ENCODE measurements at places on chromosomes 6 and 20. TPM values are rescaled to one million over a fixed set of nuclear protein-coding genes. Genes with fewer than 3 reads are reported as not detected.

Gene ACOT13
- total RNA-seq = 10.4 TPM

Gene LHFPL5
- total RNA-seq = not detected

Gene LKAAEAR1
- not detected for total RNA-seq

Gene LRP11
- total RNA-seq = 39.4 TPM

Gene CNR1
- total RNA-seq = 14.4 TPM

Gene COL19A1
- not detected for total RNA-seq

Gene CDH4
- under 0.01 TPM for total RNA-seq

Gene DACT2
- total RNA-seq = 3.9 TPM

Gene BPIFB1
- total RNA-seq = not detected

Gene TTK
- 0.19 TPM for total RNA-seq

Gene FAM217A
- not detected for total RNA-seq

DNA sequence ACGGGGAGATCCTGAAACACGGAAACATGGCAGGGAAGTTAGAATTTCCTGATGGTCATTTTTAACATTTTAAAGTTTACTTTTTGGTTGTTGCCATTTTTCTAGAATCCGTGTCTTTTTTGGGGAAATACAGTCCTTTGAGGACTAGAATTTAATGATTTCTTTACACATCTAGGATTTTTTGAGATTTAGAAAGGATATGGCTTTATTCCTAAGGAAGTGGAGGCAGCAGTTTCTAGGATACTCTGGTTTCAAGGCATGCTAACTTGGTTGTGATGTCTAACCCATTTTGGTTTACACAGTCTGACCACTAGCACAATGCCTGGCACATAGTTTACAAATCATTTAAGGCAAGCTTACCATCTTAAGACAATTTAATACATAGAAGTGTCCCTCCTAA, 1.1 kb upstream of the ZBTB2 start:
- no peak for DNase-seq

DNA sequence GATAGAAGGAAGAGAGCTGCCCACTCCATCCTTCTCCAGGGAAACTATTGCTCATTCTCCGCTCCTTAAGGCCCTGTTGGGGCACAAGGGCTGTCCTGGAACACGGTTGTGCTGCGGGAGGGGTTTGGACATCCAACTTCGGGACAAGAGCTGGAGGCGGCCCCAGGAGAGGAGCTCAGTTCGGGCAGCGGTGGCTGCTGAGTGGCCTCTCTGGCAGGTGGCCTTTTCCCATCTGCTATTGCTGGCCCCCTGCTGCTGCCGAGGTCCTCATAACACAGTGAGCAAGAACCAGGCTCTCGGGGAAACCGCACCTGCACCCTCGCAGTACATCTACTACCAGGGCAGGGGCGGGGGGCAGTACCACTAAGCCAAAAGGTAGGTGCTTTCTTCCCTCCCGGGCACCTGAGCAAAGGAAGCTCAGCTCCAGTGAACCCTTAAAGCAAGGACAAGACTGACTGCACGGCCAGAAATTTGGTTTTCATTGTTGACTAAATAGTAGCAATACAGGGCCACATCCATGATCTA, 63.7 kb downstream of the PSMG4 start:
- no peak for DNase-seq

DNA sequence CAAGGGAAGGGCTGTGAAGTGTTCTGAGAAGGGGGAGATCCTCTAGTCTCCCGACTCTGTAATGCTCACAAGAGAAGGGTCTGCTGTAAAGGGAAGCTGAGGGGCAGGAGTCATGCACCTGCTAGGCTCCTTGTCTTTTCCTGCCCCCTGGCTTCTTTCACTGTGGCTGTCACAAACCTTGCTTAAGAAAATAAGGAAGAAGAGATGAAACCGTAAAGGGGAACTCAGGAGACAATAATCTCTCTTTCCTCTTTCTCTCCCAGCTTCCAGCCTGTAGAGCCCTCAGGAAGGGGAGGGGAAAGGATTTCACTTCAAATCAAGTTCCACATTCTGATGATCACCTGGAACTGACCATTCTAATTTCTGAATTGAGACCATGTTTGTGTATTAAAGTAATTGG, 26.3 kb downstream of the SLC13A3 start:
- DNase-seq = no peak

DNA sequence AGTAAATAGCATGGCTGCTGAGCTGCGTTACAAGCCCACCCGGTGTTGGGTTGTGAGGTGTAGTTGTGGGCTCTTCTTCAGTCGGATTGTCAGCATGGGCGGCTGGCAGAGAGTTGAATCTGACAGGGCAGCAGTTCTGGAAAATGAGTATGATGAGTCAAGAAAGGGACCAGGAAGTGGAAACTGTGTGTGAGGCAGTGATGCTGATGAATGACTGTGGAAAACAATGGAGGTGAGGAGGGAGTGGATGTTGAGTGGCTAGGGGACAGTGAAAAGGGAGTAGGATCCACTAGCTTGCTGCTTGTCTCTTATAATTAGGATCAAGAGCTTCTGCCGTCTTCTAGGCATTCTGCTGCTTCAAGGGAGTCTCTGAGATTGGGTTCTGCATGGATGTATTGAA, 154.3 kb downstream of the ESR1 start:
- DNase-seq = no peak

DNA sequence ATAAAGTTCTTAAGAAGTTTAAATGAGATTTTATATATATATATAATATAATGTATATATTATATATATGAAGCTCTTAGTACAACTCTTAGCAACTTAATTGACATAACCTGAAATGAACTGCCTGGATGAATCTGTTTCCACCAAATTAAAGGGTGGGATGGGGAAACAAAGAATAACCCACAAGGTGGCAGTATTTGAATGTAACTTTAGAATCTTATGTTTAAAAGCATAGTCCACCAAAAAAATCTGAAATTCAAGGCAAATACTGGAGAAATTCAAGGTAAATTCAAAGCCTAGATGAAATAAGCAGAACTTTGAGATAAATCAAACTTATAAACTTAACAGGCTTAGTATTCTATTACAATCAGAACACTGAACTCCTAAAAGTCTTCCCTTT, 4.4 kb upstream of the IBTK start:
- DNase-seq = no peak

GRCh38 chr6:17303444-17303843, 22.3 kb downstream of the RBM24 start:
- no peak for DNase-seq

- DNase-seq = no peak
Observed at GRCh38 chr6:34310817-34311216, 62.0 kb upstream of the SMIM29 start.

DNA sequence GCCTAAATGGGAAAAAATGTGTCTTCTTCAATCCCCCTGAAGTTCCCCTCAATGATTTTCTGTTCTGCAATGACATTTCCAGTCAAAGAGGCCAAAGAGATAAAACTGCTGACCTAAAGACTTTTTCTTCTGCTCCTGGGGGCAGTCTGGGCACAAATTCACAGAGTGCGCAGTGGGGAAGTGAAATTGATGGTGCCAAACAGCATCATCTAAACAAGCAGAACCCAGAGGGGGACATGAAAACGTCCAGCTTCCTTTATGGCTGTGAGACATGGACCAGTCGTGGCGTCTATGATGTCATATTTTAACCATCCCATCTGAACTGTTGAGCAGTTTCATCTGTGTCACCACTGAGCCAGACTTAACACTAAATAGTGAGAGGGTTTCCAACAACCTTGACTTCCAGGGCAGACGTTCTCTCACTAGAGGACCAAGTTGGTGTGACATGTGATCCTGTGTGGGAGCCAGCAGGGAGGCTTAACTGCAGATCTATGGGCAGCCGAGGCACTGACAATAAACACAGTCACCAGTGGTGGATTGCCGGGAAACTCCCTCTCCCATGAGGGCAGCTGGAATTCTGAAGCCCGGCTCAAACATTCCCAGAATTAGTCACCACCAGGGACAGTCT, 12.4 kb downstream of the SCML4 start:
- DNase-seq = no peak

DNA sequence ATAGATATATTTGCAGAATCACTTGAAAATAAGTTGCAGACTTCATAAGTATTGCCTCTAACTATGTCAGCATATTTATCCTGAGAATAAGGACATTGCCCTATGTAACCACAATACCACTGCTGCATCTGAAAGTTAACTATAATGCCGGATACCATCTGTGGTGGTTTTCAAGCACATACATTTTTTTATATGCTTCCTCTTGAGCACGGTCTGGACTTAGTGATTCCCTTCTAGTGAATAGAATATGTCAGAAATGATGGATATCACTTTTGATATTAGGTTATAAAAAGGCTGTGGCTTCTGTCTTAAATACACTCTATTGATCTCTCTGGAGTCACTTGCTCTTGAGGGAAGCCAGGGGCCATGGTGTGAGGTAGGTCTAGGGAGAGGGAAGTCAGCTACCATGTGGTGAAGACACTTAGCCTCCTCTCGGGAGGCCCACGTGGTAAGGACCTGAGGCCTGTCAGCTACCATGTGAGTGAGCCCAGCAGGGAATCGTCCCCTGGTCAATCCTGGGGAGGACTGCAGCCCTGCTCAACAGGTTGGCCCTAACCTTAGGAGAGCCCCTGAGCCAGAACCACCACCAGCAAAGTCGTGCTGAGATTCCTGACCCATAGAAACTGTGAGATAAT, 57.5 kb downstream of the CCDC170 start:
- DNase-seq = no peak

DNA sequence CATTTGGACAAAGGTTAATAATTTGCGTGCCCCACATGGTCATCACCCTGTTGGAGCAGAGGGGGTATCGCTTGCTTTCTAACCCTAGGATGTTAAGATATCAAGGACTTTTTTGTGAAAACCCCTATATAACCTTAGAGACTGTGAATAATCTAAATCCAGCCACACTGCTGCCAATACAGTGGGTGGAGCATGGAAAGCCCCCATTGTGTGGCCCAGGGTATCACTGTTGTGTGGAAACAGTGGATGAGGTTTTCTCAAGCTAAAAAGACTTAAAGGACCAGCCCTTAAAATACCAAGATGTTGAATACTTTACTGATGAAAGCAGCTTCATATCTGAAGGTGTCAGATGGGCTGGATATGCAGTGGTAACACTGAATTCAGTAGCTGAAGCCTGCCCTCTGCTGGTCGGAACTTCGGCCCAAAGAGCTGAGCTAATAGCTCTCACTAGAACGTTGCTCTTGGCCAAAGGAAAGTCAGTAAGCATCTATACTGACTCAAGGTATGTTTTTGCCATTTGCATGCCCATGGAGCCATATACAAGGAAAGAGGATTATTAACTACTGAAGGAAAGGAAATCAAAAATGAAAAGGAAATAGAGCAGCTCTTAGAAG, 695.2 kb downstream of the PHF3 start:
- DNase-seq = peak; percentile 75

DNA sequence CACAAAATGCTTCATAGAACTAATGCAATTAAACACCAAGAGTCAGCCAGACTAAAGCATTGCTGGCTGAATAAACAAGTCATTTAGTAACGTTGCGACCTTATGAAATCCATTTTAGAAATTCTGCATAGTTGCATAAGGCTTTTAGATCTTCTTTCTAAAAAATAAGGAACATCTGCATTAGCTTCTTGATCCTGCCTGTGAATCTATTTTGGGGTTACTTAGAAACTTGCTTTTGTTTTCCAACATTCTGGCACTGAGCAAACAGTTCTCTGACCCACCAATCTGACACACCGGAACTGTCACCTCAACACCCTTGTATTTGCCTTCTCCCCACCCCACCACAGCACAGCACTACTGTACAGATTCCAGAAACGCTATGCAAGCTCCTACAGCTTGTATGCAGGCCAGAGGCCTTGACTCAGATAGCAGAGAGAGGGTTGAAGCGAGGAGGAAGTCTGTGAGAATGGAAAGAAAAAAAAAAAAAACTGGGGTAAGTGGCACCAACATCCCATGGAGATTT, 55.0 kb downstream of the KIF13A start:
- DNase-seq = no peak

DNA sequence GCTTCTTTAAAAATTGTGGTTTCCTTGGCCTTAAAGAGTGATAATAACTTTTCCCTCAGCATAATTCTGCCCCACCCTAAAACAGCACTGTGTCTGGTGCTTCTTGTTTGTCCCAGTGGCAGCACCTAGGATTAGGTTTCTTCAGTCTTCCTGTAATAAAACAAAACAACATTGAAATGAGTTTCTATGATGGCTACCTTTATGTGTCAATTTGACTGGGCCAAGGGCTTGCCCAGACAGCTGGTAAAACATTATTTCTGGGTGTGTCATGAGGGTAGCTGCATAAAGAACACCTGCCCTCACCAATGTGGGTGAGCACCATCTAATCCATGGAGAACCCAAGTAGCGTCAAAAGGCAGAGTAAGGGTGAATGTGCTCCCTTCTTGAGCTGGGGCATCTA, 117.8 kb downstream of the QRSL1 start:
- no peak for DNase-seq

- no peak for DNase-seq
Observed at GRCh38 chr6:131947986-131948661, 3.0 kb downstream of the CCN2 start.

GRCh38 chr6:98576791-98577190, 257.6 kb upstream of the POU3F2 start:
- no peak for DNase-seq

DNA sequence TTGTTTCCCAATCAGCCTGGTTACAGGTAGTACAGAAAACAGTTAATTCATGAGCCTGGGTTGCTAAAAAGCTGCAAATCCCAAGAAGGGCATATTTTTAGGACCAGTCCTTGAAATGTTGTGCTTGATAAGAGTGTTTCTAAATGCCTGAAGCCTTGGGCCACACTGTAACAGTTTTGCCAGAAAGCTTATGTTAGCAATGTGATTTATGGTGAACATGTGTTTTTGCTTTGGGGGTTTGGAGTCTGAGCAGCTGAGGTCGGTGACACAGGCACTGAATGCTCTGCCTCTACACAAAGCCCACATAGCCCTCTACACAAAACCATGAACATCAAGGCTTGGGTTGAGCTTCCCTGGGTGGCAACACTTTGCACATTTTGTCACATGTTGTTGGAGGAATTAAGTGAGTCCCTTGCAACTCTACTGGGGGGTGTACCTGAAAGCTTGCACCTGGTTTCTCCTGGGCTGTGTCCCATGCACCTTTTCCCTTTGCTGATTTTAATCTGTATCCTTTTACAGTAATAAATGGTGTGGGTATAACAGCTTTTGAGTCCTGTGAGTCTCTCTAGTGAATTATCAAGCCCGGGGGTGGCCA, 22.2 kb downstream of the AHI1 start:
- no peak for DNase-seq

Measured in omental fat pad (tissue), 4 donors.